NCI-H524 (cell line): ENCODE measurements at places on chromosomes 16 and 17.

DNA sequence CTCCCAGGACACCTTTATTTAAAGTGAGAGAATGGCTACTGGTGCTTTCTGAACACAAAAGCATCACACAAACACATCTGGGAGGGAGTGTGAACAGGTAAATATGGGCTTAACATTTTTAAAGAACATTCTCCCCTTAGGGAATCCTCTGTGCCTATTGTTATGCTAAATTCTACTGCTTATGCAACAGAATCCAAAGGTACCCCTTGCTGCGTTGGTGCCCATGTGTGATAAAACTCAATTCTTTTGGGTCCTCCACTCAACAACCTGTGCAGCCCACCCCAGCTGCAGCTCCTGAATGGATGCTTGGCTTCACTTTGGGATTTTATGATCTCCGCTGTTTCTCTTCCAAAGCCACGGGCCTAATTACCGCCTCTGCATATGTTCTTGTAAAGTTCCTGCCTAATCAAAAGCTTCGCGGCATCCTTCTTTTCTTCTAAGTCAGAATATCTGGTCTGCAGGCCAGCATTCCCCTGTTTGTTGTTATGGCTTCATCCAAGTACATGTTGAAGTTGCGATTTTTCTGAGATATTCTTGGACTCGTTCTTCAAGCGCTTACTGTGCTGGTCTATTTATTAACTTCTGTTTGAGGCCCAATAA lies 23.9 kb downstream of the RHBDL3 start:
- DNase-seq = no peak

DNA sequence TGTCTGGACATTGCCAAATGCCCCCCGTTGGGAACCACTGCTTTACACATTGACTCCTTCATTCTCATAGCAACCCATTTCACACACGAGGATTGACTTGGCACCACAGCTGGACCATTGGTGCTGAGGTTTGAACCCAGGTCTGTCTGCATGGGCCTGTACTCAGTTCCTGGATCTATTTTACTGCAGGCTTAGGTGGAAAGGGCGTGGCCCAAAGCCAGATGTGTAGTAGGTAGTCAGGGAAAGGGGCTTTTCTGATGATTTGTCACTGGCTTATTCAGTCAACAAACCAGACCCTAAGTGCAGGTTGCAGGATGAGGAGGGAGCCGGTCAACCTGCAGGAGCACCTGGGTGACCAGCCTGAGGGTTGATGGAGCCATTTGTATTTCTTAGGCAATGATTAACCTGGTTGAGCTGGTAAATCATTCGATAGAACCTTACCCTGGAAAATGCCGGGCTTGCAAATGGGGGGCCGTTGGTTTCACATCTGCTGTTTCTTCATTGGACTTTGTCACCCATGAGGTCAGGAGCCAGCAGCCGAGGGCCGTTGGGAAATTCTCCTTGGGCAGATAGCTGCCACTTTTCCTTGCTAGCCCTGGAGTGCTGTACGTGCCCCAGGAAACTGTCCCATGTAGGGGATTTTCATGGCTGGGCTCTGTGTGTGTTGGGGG lies 104.4 kb downstream of the CMIP start:
- DNase-seq = no peak

GRCh38 chr17:60102632-60103096 lies 23.9 kb upstream of the HEATR6 start:
- no peak for DNase-seq

- DNase-seq = no peak
Measured at GRCh38 chr16:5386989-5387388, 289.4 kb upstream of the EEF2KMT start.

DNA sequence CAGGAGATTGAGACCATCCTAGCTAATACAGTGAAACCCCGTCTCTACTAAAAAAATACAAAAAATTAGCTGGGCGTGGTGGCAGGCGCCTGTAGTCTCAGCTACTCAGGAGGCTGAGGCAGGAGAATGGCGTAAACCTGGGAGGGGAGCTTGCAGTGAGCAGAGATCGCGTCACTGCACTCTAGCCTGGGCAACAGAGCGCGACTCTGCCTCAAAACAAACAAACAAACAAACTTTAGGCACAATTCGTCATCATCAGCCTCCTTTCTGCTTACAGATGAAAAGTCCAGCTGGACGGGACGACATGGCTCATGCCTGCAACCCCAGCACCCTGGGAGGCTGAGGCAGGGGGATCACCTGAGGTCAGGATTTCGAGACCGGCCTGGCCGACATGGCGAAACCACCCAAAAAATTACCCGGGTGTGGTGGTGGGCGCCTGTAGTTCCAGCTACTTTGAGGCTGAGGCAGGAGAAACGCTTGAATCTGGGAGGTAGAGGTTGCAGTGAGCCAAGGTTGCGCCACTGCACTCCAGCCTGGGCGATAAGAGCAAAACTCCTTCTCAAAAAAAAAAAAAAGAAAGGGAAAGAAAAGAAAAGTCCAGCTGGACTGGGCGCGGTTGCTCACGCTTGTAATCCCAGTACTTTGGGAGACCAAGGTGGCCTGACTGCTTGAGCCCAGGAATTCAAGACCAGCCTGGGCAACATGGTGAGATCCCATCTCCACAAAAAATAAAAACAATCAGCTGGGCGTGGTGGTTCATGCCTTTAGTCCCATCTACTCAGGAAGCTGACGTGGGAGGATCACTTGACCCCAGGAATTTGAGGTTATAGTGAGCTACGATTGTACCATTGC lies 1.5 kb upstream of the SPIRE2 start:
- DNase-seq = no peak

GRCh38 chr17:3794557-3795389 lies 6.2 kb downstream of the ITGAE start:
- no peak for DNase-seq

- no peak for DNase-seq
Measured at GRCh38 chr17:78571329-78571728, 5.9 kb downstream of the DNAH17 start.

GRCh38 chr17:4836221-4836620 lies 3.1 kb downstream of the MINK1 start:
- DNase-seq = peak; percentile 34

DNA sequence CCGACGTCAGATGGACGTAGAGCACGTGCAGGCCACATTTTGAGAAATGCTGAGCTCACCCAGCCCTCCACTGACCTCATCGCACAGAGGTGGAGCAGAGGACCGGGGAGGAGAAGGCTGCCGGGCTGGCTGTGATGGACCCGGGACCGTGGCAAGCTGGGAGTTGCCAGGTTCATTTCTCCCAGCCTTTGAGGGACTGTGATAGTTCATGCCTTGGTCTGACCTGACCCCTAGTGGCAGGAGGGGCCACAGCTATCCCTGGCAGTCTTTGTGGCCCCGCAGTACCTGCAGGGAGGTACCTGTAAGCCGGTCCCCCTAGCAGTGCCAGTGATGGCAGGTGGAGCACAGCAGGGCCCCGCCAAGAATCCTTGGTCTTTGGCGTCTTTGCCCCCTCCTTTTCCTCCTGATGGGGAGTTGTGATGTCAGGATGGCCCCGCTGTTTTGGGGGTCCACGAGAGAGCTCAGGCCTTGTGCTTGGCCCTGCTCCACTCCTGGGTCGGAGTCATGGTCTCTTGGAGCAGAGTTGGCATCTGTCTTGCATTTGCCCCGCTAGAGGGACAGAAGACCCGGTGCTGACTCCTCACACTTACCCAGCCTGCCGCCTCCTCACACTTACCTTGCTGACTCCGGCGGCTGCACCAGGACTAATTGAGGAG lies 50.4 kb downstream of the OR1D5 start:
- peak; percentile 63 for DNase-seq

DNA sequence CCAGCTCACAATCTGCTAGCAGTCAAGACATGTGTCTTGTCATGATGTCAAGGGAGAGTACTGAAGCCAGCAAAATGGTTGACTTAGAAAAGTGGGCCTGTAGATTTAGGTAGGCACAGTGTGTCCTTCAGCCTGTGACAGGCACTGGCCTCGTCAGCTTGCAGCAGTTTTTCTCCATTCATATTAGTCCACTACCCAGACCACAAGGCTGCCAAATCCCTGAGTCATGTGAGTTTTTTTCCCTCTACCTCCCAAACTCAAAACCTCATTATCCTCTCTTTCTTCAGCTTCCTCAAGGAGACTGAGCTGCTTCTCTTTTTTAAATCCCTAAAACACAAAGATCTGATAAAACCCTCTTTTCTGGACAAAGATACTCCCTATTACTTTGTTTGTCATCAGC lies 102.6 kb upstream of the HS3ST3A1 start:
- no peak for DNase-seq

- no peak for DNase-seq
Measured at GRCh38 chr17:68498479-68499326, 13.5 kb upstream of the PRKAR1A start.

DNA sequence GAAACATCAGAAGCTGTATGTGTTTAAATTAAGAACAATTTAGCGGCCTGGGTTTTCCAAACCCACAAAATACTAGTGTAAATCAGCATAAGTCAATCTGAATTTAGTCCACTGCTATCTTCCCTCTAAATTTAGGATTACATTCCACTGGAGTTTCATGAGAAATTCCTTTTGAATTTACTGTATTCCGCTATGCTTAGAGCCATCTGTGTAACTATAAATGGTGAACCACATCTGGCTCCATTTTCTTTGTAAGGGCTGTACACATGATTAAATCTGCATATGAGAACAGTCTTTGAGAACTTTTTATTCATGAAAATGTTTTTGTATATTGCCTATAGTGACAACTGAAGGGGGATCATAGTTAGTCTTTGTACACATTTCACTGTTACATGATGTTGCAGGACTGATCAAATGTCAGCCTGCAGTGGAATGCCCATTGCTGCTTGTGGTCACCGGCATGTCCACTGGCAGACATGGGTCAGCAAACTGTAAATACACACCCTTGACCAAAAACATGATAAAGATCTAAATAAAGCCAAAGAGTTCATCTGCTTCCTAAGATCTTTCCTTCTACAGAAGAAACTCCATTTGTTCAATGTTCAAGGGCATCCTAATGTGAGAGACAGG lies 36.8 kb downstream of the RPGRIP1L start:
- no peak for DNase-seq

DNA sequence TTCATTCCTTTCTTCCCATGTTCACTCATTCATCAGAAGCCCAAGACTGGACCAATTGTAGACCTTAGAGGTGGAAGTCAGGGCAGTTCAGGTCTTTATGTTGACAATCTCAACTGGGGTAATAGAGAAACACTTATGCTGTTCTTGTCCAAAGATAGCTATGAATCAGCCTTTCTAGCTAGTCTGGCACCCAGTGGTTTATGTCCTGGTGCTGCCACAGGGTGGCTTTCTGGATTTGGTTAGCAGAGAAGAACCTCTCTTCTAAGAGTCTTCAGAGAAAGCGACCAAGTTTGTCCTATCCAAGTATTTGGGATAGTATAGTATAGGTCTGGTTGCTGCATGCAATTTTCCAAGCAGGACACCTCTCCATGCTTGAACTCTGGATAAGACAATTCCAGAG lies 83.3 kb downstream of the NOG start:
- no peak for DNase-seq

GRCh38 chr17:64177311-64178010 lies 47.5 kb upstream of the ERN1 start:
- DNase-seq = no peak

DNA sequence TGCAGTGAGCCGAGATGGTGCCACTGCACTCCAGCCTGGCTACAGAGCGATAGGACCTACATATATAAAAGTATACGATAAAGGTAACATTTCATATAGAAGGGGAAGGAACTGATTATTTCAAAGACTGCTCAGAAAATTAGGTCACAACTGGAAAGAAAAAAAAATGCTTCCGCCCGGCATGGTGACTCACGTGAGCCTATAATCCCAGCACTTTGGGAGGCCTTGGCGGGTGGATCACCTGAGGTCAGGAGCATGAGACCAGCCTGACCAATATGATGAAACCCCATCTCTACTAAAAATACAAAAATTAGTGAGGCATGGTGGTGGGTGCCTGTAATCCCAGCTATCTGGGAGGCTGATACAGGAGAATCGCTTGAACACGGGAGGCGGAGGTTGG lies 7.8 kb downstream of the TEX14 start:
- DNase-seq = no peak

GRCh38 chr17:72416054-72416675 lies 295.3 kb downstream of the SOX9 start:
- DNase-seq = peak; percentile 67

GRCh38 chr17:36650096-36650775 lies 48.9 kb downstream of the MRM1 start:
- peak; percentile 19 for DNase-seq

DNA sequence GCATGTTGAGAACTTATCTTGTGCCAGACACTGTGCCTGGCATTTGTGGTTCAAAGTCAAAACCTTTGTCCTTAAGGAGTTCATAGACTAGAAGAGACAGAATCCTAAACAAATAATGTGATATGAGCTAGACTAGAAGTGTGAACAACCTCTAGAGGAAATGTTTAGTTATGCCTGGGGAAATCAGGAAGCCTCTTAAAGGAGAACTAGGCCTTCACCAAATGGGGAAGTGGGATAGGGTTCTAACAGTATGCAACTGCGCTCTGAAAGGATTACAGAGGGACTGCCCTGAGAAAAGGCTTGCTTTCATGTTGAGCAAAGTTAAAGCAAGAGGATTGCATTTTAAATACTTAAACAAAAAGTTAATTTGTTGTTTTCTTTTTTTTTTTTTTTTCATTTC lies 4.9 kb downstream of the RUNDC1 start:
- no peak for DNase-seq

DNA sequence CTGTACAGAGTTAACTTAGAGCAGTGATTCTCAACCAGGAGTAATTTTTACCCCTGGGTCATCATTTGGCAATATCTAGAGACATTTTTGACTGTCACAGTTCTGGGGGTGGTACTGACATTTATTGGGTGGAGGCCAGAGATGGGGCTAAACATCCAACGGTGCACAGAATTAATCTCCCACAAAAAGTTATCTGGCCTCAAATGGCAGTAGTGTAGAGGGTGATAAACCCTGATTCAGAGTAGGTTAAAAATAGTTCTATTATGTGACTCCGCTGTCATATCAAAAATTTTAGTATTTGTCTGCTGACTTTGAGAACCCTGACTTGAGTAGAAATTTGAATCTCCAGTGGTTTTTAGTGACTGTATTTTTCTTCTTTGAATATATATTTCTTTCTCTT lies 19.1 kb downstream of the VPS35L start:
- no peak for DNase-seq

- DNase-seq = no peak
Measured at GRCh38 chr17:8109661-8110455, 8.5 kb downstream of the ALOXE3 start.

DNA sequence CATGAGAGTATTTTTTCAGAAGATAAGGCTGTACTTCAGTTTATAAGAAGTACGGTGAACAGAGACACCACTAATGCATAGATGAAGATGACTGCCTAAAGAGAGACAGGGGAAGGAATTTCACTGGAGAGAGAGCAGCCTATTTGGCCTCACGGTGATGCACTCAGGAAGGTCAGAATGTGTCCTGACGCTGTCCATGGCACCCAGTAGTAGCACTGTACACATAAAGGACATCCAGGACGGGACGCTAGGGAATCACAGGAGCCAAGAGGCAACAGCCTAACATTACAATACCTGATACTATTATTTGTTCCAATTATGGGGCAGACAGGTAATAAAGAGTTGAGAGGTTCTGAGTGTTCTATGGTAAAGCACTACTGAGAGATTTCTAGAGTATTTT lies 24.9 kb upstream of the LRRC37A start:
- DNase-seq = no peak

GRCh38 chr16:64445649-64446048 lies 676.2 kb downstream of the CDH11 start:
- DNase-seq = no peak

GRCh38 chr16:4515611-4516233 lies 22.9 kb downstream of the CDIP1 start:
- no peak for DNase-seq

GRCh38 chr17:75151930-75152329 lies 2.4 kb downstream of the JPT1 start:
- DNase-seq = no peak
